Lung microvascular endothelial cell (primary cell): ENCODE measurements at places on chromosomes 1 and 21.

GRCh38 chr1:48536477-48536876 lies 64.5 kb upstream of the SPATA6 start:
- DNase-seq, result no peak

DNA sequence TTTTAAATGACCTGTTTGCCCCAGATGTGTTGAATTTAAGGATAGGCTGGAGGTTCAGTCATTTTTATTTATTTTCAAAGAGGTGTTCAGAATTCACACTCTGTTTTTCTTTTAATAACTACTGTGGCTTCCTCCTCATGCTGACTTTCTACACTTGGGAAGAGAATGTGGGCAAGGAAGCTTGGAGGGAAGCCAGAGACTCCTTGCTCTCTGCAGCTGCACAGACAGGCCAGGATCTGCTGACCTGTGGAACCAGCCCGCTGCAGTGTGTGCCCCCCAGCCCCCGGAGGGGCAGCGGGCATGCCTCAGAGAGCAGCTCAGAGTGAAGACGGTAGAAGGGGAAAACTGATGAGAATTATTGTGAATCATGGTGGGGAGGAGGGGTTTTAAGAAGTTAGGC lies 16.9 kb downstream of the MGST3 start:
- DNase-seq, result no peak

- DNase-seq, result no peak
Observed at GRCh38 chr1:75188892-75189291, 54.7 kb downstream of the LHX8 start.

- DNase-seq, result no peak
Observed at GRCh38 chr1:4971666-4972065, 317.3 kb downstream of the AJAP1 start.
